ENCODE measurements at places on chromosomes 7 and 10.

GRCh38 chr7:72753781-72754180, 74.2 kb downstream of the TYW1B start:
- DNase-seq: no peak

- no peak for DNase-seq
Observed at GRCh38 chr7:20190560-20191390, 26.4 kb downstream of the MACC1 start.

DNA sequence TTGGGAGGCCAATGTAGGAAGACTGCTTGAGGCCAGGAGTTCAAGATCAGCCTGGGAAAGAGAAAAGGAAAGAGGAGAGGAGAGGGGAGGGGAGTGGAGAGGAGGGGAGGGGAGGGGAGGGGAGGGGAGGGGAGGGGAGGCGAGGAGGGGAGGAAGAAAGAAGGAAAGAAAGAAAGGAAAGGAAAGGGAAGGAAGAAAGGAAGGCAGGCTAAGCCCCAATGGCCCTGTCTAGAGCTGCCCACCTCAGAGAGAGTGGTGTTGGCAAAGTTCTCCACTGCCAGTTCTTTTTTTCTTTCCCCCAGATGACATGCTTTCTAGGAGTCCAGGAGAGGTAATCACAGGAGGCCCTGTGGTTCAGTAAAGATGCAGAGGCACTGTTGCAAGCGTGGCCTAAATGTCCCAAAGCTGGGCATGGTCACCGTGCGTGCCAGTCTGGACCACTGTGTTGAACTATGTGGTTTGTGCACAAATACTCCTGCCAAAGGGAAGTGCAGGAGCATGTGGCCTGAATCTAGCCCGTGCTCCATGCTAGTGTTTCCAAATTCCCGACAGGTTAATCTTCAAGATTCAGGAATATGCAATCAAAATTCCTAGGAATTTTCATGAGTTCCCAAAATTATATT, 39.7 kb downstream of the ODAD2 start:
- DNase-seq: no peak

- DNase-seq: no peak
Observed at GRCh38 chr7:50818324-50818723, 35.6 kb upstream of the GRB10 start.

DNA sequence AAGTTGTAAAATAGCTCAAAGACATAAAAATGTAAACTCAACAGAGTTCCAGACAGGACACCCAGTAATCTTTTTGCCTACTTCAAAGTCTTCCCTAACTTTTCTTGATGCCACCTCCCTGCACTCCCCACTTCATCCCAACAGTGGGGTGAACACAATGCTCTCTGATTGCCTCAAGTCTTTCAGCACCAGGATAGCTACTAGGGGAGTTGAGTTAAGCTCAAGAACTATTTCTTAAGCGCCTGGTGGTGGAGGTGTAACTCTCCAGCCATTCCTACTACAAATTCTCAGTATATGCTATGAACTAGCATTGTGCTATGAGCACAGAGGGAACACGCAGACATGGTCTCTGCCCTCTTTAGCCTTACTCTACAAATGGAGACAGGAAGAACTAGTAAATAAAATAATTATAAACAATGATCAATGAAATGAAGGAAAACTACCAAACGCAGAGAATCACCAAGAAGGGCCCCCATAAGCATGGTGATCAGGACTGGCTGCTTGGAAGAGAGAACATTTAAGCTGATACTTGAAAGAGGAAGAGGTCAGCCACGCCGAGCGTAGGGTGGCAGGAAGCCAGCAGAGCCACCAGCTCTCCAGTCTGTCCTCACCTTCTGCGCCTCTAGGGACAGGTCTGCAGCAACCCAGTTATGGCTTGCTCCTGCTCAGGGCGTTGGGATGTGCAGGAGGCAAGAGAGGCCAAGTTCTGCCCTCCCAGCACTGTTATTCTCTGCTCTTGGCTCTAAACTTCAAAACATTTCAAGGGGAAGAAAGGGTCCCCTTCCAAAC, 16.7 kb upstream of the FRA10AC1 start:
- no peak for DNase-seq

GRCh38 chr10:84340187-84340586, 11.8 kb downstream of the CCSER2 start:
- no peak for DNase-seq

DNA sequence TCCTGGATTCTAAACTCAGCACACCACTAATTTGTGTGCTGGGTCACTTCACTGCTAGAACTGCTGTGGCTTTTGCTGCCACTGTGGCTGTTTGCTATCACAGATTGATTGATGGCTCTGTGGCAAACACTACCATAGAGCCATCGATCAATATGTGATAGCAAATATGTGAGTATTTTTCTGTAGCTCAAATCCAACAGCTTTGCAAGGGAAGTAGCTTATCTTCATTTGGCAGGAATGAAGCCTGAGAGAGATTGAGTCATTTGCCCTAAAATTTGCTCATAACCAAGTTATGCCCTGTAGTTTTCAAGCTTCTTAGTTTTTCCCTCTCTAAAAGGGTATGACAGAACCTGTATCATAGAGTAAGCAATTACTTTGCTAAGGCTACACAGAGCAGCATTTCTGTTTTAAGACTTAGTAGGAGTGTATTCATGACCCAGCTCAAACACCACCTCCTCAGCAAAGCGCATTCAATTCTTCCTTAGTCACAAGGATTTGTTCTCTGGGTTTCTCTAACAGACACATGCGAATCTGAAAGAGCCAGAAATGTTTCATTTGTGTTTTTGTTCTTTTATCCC, 43.1 kb downstream of the MINPP1 start:
- no peak for DNase-seq

GRCh38 chr10:119283818-119284217, 76.4 kb downstream of the GRK5 start:
- DNase-seq: no peak

DNA sequence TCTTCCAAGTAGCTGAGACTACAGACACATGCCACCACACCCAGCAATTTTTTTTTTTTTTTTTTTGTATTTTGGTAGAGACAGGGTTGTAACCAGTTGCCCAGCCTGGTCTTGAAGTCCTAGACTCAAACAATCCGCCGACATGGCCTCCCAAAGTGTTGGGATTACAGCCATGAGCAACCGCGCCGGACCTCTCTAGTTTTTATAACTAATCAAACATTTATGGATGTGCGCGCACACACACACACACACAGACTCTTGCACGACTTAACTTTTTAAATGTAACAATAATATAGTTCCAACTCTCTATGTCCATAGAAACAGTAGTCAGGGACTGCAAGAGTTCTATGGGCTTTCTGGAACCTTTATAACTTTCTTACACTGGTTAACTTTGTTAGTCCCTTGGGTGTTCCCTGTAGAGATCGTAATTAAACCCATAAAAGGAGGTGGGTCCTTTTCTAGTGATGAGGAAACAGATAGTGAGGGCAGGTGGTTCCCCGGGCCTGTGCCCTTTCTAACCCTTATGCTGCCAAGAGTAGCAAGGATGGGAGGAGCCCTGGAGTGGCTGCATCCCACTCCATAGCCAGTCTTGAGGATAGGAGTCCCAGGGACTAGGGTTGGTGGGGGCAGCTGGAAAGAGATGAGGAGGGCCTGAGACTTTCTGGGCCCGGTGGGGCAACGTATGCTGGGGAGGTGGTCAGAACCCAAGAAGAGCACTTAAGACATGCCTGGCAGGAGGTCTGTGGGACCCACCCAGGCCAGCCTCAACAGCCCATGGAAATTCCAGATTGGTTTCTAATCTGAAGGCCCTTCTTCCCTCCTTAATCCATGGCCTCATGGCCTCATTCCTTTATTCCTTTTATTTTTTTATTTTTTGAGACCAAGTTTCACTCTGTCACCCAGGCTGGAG, 8.6 kb downstream of the MARVELD1 start:
- DNase-seq: no peak

GRCh38 chr7:99648843-99649242, 31.0 kb downstream of the CYP3A5 start:
- DNase-seq: no peak

- no peak for DNase-seq
Observed at GRCh38 chr10:110009736-110010475, 2.1 kb downstream of the ADD3 start.

DNA sequence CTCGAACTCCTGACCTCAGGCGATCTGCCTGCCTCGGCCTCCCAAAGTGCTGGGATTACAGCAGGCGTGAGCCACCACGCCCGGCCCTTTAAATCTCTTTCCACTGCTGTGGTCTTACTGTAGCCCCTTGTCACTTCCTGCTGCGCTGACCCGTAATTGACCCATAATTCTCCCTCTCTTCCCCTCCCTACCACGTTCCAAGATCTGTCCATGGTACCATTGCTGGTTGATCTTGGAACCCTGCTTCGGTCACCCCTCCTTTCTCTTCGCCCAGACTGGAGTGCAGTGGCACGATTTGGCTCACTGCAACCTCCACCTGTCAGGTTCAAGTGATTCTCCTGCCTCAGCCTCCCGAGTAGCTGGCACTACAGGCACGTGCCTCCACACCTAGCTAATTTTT, 6.5 kb downstream of the POR start:
- no peak for DNase-seq

DNA sequence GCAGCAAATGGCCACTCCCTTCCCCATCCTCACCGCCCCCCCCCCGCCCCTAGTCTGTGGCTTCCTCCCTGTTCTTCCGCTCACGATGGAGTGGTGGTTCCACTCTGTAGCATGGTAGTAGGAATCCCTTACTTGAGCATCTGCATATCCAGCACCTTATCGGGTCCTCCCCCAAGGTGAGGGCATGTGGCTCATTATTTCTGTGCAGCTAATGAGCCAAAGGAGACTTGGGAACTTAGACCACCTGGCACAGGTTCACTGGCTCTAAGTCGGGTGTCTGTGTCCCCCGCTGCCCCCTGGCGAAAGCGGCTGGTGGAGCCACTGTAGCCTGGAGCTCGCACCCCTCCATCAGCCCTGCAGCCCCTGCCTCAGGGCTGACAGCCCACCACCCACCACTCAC, 22.8 kb upstream of the GPR26 start:
- DNase-seq: no peak

- DNase-seq: no peak
Observed at GRCh38 chr10:24382979-24383663, 174.2 kb downstream of the KIAA1217 start.

DNA sequence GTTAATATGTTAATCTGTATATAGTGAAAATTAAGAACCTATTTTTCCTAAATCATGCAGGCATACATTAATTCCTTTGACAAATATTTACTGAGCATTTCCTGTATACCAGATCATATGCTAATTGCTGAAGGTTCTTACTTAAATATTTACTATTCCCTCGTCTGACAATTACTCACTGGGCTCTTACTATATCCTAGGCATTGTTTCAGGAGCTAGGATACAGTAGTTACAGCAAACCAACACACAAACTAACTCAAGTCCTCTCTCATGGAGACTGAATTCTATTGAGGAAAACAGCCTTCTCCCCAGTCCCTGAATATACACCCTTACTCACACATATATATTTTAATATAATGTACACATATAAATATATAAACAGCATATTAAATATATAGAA, 786.0 kb downstream of the NRG3 start:
- no peak for DNase-seq

DNA sequence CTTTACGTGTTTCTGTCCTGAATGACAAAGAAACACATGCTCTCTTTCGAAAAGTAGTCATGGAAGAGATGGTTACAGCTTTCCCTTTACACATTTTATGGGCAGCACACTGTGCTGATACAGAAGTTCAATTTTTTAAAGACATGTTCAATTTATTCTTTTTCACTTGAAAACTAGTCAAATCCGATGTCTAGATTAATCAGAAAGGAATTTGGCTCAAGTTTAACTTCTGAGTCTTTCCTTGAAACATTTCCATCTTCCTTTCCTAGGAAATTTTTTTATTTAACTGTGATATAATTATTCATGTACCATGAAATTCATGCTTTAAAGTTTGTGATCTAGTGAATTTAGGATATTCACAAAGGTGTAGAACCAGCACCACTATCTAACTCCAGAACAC, 360.1 kb downstream of the TNS3 start:
- DNase-seq: no peak

- no peak for DNase-seq
Observed at GRCh38 chr7:155896531-155897263, 84.4 kb upstream of the SHH start.

DNA sequence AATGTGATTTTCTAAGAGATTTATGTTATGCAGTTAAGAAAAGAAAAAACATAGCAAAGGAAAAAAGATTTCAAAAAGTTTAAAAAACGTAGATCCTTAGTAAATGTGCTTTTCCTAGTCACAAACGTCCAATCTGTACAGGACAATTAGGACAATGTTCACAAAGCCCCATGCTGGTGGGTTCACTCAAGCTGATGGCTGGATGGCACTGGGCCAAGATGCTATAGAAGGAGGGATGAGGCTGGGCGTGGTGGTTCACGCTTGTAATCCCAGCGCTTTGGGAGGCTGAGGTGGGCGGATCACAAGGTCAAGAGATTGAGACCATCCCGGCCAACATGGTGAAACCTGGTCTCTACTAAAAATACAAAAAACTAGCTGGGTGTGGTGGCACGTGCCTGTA, 22.1 kb downstream of the SVIL start:
- no peak for DNase-seq

DNA sequence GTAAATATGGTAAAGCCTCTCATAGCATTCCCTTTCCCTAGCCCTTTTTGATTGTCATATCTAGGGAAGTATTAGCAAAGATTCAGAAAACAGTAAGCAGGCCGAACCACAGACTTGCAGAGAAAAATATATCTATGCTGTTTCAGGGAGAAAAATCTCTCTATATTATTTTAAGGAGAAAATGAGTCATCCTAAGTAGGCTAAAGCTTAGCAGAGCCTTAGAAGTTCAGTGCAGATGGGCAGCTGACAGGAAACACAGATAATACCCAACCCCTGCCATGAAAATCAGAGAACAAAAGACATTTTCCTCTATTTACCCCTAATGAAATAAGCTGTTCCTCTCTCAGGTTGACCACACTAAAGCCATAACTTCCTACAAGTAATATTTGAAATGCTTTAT, 16.5 kb downstream of the C1QL3 start:
- DNase-seq: no peak

DNA sequence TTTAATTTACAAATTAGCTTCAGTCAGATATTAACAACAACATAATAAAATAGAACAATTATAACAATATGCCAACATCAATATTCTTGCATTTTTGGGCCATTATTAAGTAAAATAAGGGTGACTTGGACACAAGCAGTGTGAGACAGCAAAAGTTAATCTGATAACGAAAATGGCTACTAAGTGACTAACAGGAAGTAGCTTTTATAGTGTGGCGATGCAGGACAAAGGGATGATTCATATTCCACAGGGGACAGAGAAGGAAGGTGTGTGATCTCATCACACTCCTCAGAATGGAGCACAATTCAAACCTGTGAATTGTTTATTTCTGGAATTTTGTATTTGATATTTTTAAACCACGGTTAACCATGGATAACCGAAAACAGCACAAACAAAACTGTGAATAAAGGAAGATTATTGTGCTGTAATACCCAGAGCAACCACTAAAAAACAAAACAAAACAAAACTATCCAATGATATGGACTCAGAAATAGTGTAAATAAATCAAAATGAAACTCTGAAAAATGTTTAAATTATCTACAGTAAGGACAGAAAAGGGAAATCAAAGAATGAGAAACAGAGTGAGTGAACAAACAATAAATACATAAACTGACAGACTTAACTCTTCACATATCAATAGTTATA, 66.9 kb upstream of the TFEC start:
- no peak for DNase-seq

Measured in stimulated activated CD4-positive, alpha-beta T cell treated with anti-CD3 and anti-CD28 coated beads, TNF-alpha, amount 100 ng/mL, for 1 hour (primary cell).